CD4-positive, alpha-beta T cell treated with Interferon alpha-2 for 1 hour (primary cell): ENCODE measurements at places on chromosomes 11 and 22.

GRCh38 chr22:31626427-31627150 lies 35.4 kb downstream of the PISD start:
- no peak for DNase-seq

DNA sequence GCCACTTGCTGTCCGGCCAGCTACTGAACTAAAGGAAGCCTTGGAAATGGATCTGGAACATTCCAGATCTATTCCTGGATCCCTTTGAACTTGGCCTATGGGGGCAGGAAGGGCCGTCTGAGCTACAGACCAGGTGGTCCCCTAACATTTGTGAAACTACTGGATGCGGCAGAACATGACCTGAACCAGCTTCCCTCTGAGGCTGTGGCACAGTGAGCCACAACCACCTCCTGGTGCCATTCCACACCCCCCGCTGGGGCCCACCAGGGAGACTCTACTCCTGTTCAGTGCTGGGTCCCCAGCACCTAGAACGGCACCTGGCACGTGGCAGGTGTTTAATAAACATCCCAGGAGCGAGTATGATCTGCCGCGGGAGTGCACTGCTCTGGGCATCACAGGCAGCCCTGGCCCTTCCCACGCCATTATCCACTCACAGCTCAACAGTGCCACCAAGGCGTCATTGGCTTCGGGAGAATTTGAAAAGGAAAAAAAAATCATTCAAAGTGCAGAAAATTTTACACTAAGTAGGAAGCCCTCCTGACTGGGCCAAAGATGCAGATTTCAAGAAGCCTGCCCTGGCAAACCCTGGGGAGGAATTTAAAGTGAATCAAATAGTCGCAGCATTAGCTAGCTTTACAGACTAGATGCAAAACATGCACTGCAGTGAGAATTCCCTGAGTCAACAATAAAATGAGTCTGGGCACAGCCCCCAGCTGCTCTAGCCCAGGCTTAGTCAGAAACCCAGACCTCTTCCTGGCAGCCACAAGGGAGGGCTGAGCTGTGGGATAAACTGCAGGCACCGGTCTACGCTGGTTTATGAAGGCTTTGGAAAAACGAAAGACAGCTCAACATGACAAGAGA lies 14.3 kb upstream of the EFCAB6 start:
- DNase-seq: no peak

DNA sequence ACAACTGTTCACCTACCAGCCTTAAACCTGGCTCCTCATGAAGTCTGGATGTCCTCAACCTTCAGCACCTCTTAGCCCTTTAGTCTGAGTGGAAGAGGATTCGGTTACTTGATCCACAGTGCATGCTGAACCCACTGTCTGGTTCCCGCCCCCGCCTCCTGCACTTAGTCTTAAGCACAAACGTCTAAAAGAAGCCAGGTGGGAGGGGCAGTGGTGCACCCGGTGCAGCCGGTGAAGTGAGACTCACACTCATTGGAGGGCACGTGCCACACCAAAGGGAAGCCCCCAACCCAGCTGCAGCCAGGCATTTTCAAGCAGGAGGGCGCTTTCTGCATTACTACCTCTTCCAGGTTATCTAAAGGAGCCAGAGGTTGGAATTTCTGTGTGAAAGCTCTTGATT lies 146.8 kb downstream of the COMMD9 start:
- no peak for DNase-seq

- DNase-seq: no peak
Observed at GRCh38 chr22:20776624-20777405, 2.9 kb downstream of the SERPIND1 start.

DNA sequence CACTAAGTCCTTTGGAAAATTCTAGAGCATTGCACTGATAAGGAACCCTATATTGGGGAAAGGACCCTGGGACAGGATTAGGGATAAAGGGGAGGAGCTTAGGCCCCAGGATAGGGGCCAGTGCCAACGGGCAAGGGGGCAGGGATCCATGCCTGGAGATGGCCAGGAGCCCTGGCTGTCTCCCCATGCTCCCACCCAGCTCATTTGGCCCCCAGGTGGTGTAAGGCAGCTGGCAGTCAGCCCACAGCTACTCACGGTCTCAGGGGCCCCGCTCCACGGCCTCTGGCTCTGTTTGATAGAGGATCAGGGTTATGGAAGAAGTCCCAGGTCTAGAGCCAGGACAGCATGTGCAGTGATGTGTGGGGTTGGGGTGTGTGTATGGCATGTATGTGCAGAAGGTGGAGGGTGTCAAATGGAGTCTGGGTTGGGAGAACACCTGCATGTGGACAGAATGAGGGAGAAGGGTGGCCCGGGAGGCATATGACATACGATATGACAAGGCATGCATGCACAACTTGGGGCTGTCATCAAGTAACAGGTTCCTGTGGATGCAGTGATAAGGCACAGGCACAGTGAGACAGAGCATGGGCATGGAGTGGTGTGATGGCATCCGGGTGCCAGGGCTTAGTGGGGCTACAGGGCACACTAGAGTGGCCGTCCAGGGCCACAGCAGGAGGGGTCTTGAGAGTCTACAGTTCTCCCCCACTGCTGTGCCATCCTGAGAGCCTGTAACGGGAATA lies 18.4 kb upstream of the PDE2A start:
- DNase-seq: no peak

GRCh38 chr11:2482745-2483144 lies 37.9 kb downstream of the KCNQ1 start:
- DNase-seq: no peak

DNA sequence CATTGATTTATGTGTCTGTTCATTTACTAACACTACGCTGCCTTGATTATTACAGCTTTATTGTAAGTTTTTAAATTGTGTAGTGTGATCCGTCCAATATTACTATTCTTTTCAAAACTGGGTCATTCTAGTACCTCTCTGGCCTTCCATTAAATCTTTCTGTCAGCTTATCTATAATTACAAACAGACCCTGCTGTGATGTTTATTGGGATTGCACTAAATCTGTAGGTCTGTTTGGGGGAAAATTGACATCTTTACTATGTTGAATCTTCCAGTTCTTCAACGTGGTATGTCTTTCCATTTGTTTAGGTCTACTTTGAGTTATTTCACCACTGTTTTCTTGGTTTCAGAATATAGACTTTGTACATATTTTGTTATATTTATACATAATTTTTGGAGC lies 15.6 kb downstream of the CABIN1 start:
- no peak for DNase-seq

GRCh38 chr11:68381716-68382115 lies 69.3 kb downstream of the LRP5 start:
- DNase-seq: no peak

DNA sequence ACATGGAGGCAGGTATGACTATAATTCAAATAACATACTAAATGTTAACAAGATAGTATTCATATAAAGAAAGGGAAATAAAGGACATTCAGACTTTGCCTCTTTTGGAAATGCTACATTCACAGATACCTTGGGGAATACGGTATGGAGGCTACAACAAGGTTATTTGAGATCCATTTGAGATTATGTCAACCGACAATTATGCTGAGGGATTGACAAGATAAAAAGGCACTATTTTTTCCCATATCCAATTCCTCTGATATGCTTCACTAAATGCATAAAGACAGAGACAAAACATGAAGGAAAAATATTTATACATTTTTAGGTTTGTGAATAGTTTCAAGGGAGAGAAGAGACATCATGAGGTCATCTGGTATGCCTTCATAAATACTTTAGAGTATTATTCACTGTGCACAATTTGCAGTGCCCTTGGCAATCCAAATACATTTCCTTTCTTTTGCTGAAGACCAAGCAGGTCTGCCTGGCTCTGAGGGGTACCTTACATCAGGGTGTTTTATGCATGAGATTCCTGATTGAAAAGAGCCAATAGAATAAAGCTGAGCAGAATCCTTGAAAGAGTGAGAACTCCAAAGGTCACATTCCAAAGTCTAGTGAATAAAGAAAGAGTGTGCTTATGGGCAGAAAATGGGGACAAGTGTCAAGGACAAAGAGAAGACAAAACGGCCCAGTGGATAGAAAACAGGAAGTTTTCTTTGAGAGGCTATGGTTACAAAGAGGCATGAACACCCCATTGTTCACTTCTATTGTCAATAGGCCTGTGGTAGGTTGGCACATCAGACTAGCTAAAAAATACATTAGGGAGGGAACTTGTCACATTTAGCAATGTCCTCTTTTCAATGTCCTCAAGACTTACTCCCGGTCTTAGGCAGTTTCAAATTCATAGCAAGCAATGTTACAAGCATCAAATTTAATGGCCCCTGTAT lies 455.8 kb downstream of the LRRC4C start:
- DNase-seq: no peak

DNA sequence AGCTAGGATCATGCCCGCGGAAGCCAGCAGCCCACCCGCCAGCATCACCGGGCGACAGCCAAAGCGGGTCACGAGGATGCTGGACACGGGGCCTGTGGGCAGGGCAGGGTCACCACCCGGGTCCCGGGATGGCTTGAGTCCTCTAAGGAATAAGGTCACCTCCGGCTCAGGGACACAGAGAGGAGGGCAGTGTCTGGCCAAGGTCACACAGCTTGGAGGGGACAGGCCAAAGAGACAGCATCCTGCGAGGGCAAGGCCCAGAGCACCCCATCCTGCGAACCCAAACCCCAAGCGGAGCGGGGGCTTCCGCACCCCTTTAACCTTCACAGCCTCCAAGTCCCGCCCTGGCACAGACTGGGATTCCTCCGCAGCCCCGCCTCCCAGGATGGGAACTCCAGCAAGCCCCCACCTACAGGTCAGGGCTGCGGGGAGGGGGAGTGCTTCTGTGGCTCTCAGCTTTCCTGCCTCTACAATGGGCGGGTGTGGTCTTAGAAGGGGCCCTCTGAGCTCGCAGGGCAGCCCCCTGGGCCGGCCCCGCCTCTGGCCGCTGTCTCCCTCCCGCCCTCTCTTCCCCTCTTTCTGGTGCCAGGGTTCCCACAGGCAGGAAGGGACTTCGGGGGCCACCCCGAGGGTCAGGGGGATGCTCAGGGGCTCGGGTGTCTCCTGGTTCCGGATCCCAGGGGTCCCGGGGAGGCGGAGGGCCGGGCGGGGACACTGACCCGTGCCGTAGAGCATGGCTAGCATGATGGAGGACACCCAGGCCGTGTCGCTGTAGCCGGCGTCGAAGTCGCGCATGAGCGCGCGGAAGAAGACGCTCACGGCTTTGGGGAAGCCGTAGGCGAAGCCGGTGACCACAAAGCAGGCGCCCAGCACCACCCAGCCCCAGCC lies 1.8 kb downstream of the SLC16A8 start:
- DNase-seq: no peak

DNA sequence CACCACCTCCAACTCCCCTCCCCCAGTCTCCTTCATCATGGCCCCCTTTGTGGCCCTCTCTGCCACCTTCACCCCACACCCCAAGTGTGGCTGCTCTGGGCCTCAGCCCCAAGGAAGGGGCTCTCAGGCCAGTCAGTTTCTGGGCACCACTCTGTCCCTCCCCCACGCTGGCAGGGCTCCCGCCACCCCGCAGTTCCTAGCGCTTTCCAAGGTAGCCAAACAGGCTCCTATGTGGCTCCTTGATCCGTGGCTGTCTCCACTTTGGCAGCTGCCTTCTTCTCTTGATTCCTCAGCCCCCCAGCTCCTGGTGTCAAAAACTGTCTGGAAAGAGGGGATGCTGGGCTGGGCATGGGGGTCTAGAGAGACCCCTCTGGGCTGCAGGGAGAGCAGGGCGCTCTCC lies 10.4 kb upstream of the CACNA1I start:
- no peak for DNase-seq

DNA sequence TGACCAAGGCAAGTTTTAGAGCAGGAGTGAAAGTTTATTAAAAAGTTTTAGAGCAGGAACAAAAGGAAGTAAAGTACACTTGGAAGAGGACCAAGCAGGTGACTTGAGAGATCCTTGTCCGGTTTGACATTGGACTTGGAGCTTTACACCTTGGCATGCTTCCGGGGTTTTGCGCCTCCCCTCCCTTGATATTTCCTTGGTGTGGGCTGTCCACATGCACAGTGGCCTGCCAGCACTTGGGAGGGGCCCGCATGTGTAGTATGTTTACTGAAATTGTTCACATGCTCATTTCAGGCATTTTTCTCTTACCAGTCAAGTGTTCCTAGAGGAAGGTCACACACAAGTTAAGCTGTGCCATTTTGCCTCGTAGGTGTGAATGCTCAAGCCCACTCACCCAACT lies 19.0 kb upstream of the THRSP start:
- no peak for DNase-seq

DNA sequence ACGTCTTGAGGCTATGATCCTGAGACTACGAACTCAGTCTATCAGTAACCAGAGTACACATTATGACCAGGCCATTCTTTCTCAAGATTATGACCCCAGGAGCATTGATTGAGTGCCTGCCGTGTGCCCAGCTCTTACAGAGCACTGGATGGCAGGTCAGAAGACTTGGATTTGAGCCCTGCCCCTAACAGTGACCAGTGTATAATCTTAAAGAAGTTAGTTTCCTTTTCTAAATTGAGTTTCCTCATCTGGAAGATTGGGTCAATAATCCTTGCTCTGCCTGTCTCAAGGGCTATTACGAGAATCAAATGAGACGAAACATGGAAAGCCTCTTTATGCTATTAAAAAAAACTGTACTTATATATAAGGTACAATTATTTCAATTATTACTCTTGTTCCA lies 38.2 kb downstream of the SLCO2B1 start:
- DNase-seq: no peak

GRCh38 chr22:26890870-26891269 lies 233.5 kb downstream of the MIAT start:
- DNase-seq: no peak
